ENCODE measurements at places on chromosomes 16 and 17.

GRCh38 chr16:49605536-49606254, 232.1 kb downstream of the C16orf78 start:
- DNase-seq, result no peak

DNA sequence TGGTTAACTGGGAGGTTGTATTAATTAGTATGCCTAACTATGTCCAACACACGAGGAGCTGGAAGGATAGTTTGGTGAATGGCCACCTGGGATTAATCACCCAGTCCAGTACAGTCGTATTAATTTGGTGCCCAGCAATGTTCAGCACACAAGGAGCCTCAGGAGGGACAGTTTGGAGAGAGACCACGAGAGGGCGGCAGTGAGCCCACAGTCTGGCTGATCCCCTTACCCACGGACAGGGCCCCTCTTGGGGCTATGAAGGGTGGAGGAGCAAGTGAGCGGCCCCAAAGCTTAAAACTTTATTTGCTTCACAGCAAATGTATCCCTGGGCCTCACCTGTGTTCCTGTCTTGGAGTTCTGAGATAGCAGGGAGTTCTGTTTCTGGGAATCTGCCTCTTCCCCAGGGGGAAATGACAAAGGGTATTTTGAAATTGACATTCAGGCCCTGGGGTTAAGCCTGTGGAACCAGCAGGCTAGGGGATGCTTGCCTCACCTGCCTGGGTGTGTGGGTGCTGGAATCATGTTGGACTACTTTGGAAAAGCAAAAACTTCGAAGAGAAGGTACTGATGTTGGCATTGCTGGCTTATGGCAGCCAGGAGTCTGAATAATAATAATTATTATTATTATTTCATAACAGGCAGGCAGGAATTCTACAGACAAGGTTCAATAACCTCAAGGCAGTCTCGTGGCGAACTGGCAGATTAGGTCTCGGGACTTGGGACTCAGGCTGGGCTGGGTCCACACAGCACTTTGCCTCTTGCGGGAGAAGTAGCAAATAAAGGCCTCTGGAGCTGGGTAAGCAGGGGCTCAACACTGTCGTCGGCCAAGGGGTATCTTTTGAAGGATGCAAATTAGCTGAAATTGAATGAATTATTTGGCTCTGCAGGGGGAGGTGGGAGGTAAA, 227.6 kb upstream of the ASIC2 start:
- DNase-seq, result peak; percentile 23

- DNase-seq, result no peak
Observed at GRCh38 chr16:85974428-85975375, 75.7 kb downstream of the IRF8 start.

GRCh38 chr17:27269201-27269600, 24.7 kb upstream of the WSB1 start:
- DNase-seq, result no peak

GRCh38 chr17:4672751-4673150, 31.2 kb downstream of the PELP1 start:
- no peak for DNase-seq

- DNase-seq, result peak; percentile 81
Observed at GRCh38 chr17:51764387-51764971, 394.0 kb downstream of the CA10 start.

- no peak for DNase-seq
Observed at GRCh38 chr17:74639704-74640151, 16.2 kb upstream of the CD300E start.

GRCh38 chr16:72844225-72844920, 203.6 kb downstream of the ZFHX3 start:
- no peak for DNase-seq

GRCh38 chr17:13807103-13807502, 205.4 kb upstream of the HS3ST3A1 start:
- DNase-seq, result no peak

DNA sequence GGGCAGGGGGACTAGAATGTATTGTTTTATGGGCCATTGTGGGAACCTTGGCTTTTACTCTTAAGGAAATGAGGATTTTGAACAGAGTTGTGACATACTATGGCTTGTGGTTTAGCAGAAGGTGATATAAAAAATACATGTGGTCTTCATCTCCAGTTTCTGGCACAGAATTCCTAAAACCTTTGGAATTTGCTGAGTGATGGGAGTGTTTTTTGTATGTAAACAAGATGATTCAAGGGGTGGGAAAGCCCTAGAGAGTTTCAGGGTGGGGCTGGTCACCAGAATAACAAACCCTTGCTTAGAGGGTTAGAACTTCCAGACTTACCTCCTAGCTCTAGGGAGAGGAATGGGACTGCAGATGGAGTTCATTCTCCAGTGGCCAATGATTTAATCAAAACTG, 316.1 kb downstream of the PHKB start:
- no peak for DNase-seq

DNA sequence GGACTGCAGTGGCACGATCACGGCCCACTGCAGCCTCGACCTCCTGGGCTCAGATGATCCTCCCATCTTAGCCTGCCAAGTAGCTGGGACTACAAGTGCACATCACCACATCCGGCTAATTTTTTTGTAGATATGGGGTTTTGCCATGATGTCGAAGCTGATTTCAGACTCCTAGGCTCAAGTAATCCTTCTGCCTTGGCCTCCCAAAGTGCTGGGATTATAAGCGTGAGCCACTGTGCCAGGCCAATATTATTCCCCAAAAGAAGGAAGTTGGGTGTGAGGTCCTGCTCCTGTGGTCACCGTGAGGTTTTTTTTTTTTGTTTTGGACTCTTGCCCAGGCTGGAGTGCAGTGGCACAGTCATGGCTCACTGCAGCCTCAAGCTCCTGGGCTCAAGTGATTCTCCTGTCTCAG, 1.5 kb downstream of the AMZ2 start:
- DNase-seq, result no peak

DNA sequence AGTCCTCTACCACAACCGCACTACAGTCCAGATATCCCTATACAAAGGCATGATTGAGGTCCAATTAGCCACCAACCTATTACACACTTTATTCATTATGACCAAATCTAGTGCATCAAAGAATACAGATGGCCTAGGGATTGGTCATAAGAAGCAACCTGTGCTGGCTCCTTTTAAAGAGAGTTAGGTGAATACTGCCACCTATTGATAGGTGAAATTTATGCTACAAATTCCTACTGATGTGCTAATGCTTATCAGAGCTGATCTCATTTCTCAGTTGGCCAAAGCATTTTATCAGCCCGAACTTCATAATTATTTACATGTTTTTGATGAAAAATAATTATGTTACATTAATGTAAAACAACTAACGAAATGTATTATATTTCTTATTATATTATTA, 166.3 kb downstream of the ANKFN1 start:
- DNase-seq, result no peak

DNA sequence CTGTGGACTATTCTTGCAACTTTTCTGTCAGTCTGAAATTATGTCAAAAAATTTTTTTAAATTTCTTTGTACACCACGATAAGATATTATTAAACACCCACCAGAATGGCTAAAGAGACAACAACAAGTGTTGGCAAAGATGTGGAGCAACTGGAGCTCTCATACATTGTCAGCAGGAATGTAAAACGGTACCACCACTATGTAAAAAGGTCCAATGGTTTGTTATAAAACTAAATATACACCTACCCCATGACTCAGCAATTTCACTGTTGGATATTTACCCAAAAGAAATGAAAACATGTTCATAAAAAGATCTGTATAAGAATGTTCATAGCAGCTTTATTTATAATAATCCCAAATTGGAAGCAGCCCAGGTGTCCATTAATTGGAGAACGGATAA, 7.2 kb downstream of the KIAA0753 start:
- DNase-seq, result no peak

DNA sequence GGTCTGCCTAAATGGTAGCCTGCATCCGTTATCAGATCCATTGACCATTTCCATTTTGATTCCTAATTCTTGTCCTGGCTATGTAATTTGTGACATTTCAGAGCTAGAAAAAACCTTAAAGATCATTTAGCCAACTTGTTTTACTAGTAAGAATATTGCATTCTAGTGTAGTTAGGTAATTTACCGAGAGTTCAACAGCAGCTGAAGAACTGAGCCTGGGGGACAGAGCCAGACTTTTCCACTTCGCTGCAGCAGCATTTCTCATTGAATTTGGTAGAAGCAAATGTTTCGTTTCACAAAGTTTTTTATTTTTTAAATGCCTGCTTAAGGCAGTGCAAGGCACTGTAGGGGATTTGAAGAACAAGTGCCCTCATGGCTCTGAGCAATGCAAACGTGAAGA, 59.2 kb upstream of the MARCHF10 start:
- DNase-seq, result no peak

GRCh38 chr17:81200695-81201580, 21.8 kb downstream of the CEP131 start:
- DNase-seq, result peak; percentile 83

DNA sequence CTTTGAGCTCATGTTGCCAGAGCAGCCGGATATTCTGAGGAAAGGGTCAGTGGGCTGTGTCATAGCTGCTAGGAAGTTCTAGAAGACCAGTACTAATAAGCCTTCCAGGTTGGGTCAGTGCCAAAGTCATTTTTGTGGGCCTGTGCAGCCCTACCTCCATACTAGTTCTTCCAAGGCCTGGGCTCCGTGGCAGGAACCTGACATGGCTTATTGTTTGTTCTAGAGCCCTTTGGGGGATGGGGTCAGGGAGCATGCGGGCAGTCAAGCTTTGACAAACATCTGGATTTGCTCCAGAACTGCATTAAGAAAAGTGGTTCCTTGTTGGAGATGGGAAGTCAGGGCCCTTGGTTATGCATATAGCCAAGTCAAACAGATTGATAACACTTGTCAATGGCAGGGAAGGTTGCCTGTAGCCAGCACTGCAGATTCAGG, 7.6 kb downstream of the ALKBH5 start:
- DNase-seq, result no peak

DNA sequence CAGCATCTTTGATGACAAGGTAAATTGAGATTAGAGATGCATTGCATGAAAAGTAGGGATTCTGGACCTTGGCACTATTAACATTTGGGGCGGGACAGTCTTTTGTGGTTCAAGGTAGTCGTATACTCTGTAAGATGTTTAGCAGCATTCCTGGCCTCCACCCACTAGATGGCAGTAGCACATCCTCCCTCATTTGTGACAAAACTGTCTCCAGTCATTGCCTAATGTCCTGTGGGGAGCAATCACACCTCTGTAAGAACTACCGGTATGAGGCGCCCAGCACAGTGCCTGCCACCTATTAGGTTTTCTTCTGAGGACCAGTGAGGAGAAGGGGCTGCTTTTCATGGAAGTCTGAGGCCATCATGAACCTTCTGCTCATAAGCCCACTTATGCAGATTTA, 180.8 kb downstream of the RBFOX1 start:
- DNase-seq, result no peak

DNA sequence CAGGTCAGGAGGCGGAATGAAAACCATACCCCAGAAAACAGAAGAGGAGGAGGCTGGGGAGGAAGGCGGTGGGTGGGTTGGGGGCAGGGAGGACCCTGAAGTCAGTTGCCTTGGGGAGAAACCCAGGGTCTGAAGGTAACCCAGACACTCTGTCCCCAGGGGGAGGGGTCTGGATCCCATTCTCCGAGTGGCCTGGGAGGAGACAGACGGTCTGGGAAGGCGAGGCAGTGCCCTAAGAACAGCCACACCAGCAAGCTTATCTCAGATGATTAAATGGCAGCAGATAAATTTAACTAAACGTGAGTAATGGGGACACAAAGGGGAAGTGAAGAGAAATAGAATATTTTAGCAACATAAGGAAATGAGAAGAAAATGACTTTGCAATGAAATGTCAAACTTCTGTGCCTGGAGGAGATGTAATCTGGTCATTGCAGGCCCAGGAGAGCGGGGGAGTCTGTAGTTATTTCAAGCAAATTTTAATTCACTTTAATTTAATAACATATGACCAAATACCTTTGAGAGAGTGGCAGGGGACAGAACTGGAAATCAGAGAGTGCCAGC, 21.4 kb upstream of the ZFP90 start:
- DNase-seq, result no peak

DNA sequence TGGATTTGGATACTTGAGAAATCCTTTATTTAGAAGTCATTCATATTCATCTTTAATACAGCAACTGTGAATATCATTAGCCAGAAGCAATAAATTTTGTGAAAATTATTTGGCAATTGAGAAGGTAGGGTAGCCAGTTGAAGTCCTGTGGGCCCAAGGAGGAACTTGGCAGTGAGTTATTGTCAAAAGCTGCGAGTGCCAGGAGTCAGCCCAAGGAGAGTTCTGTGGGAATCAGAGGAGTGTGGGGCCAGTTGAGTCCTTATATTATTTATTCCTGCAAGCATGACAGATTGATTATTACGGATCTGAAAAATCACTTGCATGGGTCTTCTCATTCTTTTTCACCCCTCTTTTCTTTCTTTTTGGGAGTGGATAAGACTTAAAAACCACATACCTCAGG, 38.3 kb downstream of the PRKCA start:
- no peak for DNase-seq

DNA sequence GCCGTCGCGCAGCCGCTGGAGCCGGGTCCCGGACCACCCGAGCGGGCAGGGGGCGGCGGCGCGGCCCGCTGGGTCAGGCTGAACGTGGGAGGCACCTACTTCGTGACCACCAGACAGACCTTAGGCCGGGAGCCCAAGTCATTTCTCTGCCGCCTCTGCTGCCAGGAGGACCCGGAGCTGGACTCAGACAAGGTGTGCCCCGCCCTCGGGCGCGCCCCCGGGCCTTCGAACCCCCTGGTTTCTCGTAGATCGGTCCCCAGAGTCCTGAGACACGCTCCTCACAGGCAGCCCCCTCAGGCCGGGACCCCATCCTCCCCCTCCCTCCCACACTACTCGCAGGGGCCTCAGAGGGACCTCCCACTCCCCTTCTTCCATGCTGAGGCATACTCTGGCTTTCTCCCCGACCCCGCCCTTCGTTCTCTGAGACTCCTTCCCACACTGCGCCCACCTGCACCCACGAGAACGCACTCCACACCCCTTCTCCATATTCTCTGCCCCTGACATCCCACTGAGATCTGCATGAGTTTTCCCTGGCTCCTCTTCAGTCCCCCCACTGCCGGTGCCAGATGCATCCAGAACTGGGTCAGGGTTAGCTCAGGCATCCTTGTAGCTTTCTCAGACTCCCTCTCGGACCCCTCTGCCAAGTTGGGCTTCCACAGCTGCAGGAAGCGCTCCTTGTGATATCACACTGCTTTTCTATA, 523 bp downstream of the KCTD2 start:
- DNase-seq, result peak; percentile 41

DNA sequence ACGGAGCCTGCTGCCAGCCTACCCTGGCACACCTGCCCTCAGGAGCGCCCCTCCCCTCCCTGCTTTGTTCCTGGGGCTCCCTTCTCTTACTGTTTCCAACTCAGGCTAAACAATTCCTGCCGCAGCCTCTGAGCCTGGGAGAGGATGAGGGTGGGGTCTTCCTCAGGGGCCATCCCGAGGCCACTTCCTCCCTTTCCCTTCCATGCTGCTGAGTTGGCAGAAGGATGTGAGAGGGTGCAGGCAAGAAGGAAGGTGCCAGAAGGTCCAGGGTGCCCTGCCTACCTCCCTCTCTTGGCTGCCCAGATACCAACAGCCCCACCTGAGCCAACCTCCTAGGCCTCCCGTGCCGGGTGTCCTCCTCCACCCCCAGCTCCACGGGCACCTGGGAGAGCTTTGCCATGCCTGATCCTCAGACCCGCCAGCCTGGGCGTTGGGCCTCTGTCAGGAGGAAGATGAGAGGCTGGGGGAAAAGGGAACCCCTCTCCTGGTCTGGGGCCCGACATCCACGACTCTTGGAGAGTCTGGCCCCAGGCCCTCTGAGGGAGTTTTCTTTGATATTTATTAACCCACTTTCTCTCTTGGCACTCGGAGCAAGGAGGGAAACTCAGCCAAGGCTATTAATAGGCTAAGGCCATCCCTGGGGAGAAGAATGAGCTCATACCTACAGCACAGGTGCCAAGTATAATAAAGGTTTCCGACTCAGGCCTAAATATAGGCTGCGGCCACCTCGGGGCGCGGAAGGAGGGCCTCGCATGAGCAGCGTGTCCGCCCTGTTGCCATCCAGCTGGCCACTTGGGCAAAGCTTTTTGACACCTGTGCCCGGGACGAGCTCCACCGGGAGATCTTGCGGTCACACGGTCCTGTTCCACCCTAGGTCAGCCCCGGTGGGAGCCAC, 232.0 kb downstream of the ENGASE start:
- peak; percentile 83 for DNase-seq
